ENCODE measurements at places on chromosomes 13 and 19.
A peak's percentile ranks its signal among the peaks of the same experiment; 100 is the strongest.

DNA sequence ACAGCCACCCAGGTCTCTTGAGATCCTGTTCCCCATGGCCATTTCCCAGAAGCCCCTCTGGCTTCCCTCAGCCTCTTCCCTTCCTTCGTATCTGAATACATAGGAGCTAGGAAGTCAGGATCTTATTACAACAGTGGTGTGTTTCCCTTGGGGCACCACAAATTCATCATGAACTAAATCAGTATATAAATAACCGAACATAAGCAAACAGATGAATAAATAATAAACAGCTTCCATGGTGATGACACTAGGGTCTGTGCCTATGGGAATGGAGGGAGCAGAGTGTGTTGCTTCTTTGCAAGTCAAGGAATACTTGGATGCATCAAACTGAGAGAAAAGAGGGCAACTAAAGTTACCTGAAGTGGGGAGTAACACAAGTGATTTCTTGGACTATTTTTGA is 527.6 kb downstream of the LMO7 start:
- no peak for DNase-seq

- DNase-seq: no peak
Measured at GRCh38 chr13:40465015-40465390, 201.4 kb downstream of the FOXO1 start.

GRCh38 chr19:18412610-18413239 is 6.5 kb upstream of the SSBP4 start:
- no peak for DNase-seq

- DNase-seq: peak; percentile 57
Measured at GRCh38 chr19:41706741-41707501, 1.5 kb upstream of the CEACAM5 start.

Data from AG20443 (cell line).